ENCODE measurements at places on chromosomes 16 and 17. TPM values are rescaled to one million over a fixed set of nuclear protein-coding genes. Genes with fewer than 3 reads are reported as not detected.

The CD300LG gene
- 5.6 TPM for polyA plus RNA-seq

The MYO15B gene
- polyA plus RNA-seq = 161 TPM

The MEOX1 gene
- polyA plus RNA-seq = 7.7 TPM

The ALOX15 gene
- 0.17 TPM for polyA plus RNA-seq

The CLEC19A gene
- not detected for polyA plus RNA-seq

The ZNF598 gene
- polyA plus RNA-seq = 26.7 TPM

The TBX2 gene
- polyA plus RNA-seq = 16.0 TPM

The HSD17B2 gene
- 0.20 TPM for polyA plus RNA-seq

The NPTX1 gene
- polyA plus RNA-seq = 0.18 TPM

The SALL1 gene
- 4.0 TPM for polyA plus RNA-seq

The GNGT2 gene
- 2.6 TPM for polyA plus RNA-seq

The TVP23A gene
- polyA plus RNA-seq = 15.3 TPM

The FNDC8 gene
- not detected for polyA plus RNA-seq

The PIRT gene
- not detected for polyA plus RNA-seq

The KRTAP2-3 gene
- polyA plus RNA-seq = not detected

The CHD9 gene
- 11.8 TPM for polyA plus RNA-seq

The ASPHD1 gene
- 0.38 TPM for polyA plus RNA-seq

The PLK1 gene
- polyA plus RNA-seq = 4.7 TPM

The RNF157 gene
- polyA plus RNA-seq = 1.4 TPM

The GLP2R gene
- 0.50 TPM for polyA plus RNA-seq

The PTX4 gene
- polyA plus RNA-seq = not detected

The KDM6B gene
- polyA plus RNA-seq = 36.9 TPM

The CYB561 gene
- 8.6 TPM for polyA plus RNA-seq

The CCL4 gene
- 17.2 TPM for polyA plus RNA-seq

The XAF1 gene
- polyA plus RNA-seq = 105 TPM

The BMERB1 gene
- polyA plus RNA-seq = 65.2 TPM

The FN3K gene
- 22.0 TPM for polyA plus RNA-seq

The CSH1 gene
- polyA plus RNA-seq = not detected

The CDH3 gene
- polyA plus RNA-seq = 75.2 TPM

The C16orf92 gene
- polyA plus RNA-seq = not detected

Data from ovary (tissue), 10 donors.